Activated CD8-positive, alpha-beta T cell treated with anti-CD3 and anti-CD28 coated beads, Interleukin-2, amount 10 ng/mL, durations not matched to agents 7 days and 5 days (primary cell): ENCODE measurements at places on chromosomes 3 and 15. TPM values are rescaled to one million over a fixed set of nuclear protein-coding genes. Genes with fewer than 3 reads are reported as not detected.
A peak's percentile ranks its signal among the peaks of the same experiment; 100 is the strongest.

Gene DTWD1
- total RNA-seq = 16.1 TPM

Gene ONECUT1
- total RNA-seq = not detected

GRCh38 chr3:42683875-42684598 is 1.3 kb upstream of the KLHL40 start:
- no peak for DNase-seq

DNA sequence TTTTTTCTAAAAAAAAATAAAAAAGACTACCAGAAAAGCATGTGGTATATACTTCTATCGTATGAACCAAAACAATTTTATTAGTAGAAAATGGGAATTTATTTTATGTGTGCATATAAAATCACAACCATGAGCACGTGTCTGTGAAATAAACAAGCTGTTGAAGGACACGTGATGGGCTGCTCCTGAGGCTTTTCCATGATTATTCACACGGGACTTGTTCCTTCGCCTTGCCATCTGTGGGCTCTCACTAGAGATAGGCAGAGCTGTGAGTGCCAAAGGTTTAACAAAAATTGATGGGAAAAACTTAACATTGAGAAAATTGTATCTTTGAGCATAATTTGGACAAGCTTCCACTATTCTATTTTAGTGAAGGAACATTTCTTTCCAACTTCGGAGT is 12.4 kb upstream of the ETV5 start:
- DNase-seq = no peak

GRCh38 chr15:93803421-93804152 is 427.8 kb upstream of the MCTP2 start:
- no peak for DNase-seq

- peak; percentile 48 for DNase-seq
Observed at GRCh38 chr15:51380999-51381806, 39.7 kb downstream of the GLDN start.

DNA sequence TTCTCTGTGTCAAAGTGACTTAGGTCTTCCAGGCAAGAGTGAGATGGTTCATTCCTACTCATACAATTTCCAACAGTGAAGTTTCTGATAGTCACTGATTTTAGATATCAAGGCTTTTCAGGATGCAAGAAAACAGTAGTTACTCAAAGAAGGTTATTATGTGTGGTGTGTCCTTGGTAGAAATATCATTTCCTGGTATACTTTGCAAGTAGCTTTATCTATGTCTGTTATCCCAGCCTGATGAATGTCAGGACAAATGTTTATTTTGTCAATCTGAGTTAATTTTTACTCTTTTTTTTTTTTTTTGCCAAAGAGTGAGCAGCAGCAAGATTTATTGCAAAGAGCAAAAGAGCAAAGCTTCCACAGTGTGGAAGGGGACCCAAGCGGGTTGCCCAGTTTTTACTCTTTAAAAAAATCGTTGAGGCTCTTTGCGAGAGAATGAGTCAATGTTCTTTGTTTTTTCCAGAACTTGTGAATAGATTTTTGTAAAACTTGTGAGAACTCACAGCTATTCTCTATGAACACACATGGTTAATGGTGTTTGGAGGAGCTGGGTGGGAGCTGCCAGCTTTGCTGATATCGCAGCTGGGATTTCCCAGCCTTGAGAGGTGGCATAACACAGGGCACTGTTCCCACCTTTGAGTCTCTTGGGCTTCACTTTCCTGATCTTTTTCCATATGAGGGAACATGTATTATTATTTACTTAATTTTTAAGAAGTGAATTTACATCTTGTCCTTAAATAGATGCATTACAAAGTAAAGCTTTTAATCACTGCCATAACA is 51.9 kb downstream of the SV2B start:
- no peak for DNase-seq

GRCh38 chr15:64842986-64843561 is 1.4 kb downstream of the PLEKHO2 start:
- no peak for DNase-seq

- DNase-seq = no peak
Observed at GRCh38 chr3:16145176-16145575, 29.3 kb upstream of the GALNT15 start.

- DNase-seq = no peak
Observed at GRCh38 chr15:44137750-44138149, 57.3 kb downstream of the FRMD5 start.

DNA sequence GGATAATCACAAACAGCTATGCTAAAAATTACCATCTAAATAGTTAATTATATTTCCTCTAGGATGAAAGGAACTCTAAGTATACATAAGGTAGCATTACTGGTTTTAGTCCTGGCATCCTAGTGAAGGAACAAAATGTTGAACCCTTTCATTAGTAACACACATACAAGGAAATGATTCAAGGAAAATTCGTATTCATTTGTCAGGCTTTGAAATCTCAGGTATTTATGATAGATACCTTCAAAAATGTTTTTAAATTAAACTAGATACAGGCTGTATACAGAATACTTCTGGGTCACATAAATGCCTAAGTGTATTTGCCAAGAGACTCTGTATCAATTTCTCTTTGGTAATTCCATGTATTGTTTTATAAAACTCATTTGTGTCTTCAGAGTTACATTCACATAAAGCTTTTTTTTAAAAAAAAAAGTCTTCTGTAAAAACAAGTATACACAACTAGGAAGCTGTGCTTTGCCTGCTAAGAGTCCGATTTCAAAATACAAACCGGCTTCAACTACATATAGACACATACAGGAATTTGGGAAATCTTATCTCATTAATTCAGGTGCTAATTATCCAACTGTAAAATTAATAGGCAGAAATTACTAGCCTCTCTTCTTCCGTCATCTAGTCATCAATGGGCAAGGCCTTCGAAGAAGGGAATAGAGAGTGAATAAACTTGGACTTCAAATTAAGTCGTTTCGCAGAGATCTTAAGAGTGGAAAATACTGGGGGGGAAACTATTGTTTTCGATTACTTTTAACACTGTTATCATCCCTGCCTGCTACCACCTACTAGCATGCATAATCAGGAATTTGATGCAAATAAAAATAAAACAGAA is 1.3 kb downstream of the SECISBP2L start:
- DNase-seq = no peak

GRCh38 chr3:41011854-41012253 is 187.5 kb upstream of the CTNNB1 start:
- DNase-seq = no peak

- DNase-seq = no peak
Observed at GRCh38 chr15:67186226-67186649, 68.2 kb downstream of the AAGAB start.

DNA sequence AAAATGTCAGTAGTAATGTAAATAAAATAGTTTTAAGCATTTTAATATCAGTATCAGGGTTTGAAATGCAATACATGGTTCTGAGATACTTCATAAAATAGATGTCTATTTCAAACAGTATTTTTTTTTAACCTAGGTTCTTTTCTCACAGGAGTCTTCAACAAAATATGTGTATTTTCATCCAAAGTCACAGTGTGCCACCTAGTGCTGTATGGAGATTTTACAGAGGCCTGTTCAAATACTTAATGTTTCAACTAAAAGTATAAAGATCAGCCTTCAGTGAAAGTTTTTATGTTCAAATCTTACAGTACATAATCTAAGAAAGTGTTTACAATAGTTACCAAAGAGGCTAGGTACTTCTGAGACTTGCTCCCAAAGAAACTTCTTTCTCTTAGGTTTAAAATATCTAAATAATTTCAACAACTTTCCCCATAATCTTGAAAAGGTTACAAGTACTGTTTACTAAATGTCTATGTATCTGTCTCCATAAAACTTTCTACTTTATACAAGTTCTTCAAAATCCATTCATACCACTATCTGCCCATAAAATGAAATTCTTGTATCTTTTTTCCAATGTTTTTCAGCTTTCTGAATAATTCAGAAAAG is 38.3 kb downstream of the SCAPER start:
- DNase-seq = peak; percentile 25

GRCh38 chr3:5096336-5097008 is 25.6 kb upstream of the ARL8B start:
- no peak for DNase-seq
